Posterior vena cava (tissue), 2 donors: ENCODE measurements at places on chromosomes 3 and 15. TPM values are rescaled to one million over a fixed set of nuclear protein-coding genes. Genes with fewer than 3 reads are reported as not detected.

The TMEM62 gene
- 16.0 TPM for total RNA-seq

- no peak for DNase-seq
Measured at GRCh38 chr3:180183346-180183745, 146.6 kb upstream of the PEX5L start.

The ERC2 gene
- 0.14 TPM for total RNA-seq

DNA sequence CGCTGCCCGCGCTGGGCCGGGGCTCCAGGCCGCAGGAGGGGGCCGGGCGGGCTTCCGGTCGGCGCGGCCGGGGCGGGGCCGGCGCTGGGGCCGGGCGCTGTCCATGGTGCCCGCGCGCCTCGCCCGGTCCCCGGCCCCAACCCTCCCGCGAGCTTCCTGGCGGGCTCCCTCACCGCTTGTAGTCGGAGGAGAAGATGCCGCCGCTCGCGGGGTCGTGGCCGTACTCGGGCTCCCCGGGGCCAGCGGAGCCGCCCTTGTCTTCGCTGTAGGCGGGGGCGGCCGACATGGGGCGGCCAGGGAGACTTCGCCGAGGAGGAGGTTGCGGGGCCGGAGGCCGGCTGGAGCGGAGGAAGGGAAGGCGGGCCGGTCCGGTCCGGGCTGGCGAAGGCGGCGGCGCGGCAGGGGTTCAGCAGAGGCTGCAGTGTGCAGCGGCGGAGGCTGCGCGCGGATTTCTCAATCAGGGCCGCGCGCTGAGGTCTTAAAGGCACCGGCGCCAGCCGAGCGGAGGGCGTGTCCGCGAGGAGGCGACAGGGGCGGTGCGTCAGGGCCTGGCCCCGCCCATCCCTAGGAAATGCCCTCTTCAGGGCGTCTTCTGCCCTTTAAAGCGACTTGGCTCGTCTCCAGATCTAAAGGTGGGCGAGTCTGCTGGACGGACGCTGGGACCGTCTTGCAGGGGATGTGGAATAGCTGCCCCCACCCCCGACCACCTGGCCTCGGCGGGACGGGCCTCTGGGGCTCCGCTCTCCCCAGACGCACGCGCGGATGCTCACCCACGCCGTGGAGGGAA lies at the start of gene AP3B2:
TSS of gene AP3B2 (minus strand) at position 455 of the 787 bp plus-strand sequence. CDS start at position 286, 169 bp downstream.
- peak; percentile 92 for DNase-seq
